NCI-H460 (cell line): ENCODE measurements at places on chromosomes 7 and 10. TPM values are rescaled to one million over a fixed set of nuclear protein-coding genes. Genes with fewer than 3 reads are reported as not detected.

Gene ZPBP
- total RNA-seq = not detected in 2 replicates

Gene SCD
- 163 and 165 TPM in 2 replicates for total RNA-seq

Gene CALHM3
- not detected in 2 replicates for total RNA-seq

Gene NOS3
- total RNA-seq = 0.30 and 0.46 TPM in 2 replicates

Gene MEOX2
- total RNA-seq = not detected in 2 replicates

Gene FAM13C
- 0.09 and 0.10 TPM in 2 replicates for total RNA-seq

Gene PKD2L1
- 0.05 TPM in 1 of 2 replicates, not detected in the other for total RNA-seq

Gene SPDYE5
- total RNA-seq = 0.10 TPM in 1 of 2 replicates, not detected in the other

Gene EXOSC1
- 85.8 and 96.3 TPM in 2 replicates for total RNA-seq

Gene WNT8B
- total RNA-seq = 0.10 TPM in 1 of 2 replicates, not detected in the other

Gene LEP
- total RNA-seq = not detected in 2 replicates

Gene PNLIPRP2
- total RNA-seq = not detected in 2 replicates

Gene NEURL1
- total RNA-seq = 0.14 TPM in 1 of 2 replicates, not detected in the other

Gene CNPY1
- not detected in 2 replicates for total RNA-seq

Gene ELMO1
- 7.3 and 10.1 TPM in 2 replicates for total RNA-seq
